Dermis blood vessel endothelial cell (primary cell): ENCODE measurements at places on chromosomes 1 and 21.

GRCh38 chr1:40414331-40414730, 35.9 kb upstream of the ZFP69B start:
- no peak for DNase-seq

DNA sequence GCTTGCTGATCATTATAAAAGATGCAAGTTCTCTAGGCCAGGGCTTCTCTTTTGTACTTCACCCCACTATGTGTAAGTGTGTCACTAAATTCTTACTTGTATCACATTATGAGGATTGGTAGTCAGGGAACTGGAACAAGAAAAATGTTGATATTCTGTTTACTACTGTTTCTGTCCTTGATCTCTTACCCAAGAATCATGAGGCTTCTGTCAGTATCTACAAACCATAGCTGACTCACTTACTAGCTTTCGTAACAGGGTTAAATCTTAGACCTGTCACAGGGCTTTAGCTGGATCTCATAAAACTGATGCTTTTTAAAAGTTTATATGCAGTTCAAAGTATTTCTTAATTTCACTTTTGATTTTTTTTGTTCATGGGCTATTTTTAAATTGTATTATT, 681.2 kb downstream of the PLPP3 start:
- DNase-seq, result no peak

DNA sequence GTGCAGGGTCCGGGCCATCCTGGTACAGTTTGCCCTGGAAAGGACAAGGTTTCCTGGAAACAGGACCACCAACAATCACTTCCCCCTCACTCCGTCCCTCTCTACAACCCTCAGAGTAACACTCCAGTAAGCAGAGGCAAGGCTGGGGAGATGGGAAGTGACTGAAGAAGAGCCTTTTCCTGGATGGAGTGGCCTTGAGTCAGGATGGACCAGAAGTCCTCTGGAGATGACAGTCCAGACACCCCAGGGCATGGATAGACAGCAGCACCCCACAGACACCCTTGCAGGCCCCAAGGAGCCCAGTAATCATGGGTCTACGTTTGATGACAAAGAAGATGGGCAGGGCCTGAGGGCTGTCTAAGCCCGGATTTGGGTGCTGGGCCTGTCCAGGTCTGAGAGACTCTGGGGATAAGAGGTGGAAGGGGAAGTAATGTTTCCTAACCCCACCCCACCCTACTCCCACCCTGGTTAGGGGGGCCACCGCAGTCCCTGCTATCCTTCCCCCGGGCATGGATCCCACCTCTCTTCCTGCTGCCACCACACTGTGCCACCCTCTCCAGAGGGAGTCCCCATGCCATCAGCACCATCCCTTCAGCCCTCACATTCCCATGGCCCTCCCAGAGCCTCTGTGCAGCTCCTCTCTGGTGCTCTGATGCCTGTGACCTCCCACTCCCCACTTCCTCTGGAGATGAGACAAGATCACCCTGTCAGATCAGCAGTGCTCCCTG, 7.2 kb upstream of the S100A8 start:
- no peak for DNase-seq

- no peak for DNase-seq
Measured at GRCh38 chr1:229984310-229984991, 82.6 kb upstream of the GALNT2 start.

GRCh38 chr1:173996995-173997394, 25.2 kb downstream of the RC3H1 start:
- no peak for DNase-seq

- peak; percentile 64 for DNase-seq
Measured at GRCh38 chr1:41492341-41492848, 7.9 kb upstream of the EDN2 start.

DNA sequence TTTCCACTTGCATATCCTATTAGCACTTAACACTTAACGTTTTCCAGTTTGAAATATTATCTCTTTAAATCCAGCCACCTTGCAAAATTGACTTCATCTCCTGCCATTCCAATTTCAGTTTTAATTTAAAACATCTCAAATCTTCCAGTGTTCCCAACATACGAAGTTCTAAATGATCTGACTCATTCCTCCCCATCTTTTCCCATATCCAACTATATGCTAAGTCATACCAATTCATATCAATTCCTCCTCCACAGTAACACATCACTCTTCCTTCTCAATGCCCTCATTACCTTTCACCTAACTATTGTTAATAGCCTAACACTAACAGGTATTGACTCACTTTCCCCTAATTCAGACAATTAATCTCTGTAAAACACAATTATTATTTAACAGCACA, 2.8 kb downstream of the PSMA5 start:
- DNase-seq, result no peak

- no peak for DNase-seq
Measured at GRCh38 chr1:17097787-17098186, 21.5 kb downstream of the PADI2 start.

DNA sequence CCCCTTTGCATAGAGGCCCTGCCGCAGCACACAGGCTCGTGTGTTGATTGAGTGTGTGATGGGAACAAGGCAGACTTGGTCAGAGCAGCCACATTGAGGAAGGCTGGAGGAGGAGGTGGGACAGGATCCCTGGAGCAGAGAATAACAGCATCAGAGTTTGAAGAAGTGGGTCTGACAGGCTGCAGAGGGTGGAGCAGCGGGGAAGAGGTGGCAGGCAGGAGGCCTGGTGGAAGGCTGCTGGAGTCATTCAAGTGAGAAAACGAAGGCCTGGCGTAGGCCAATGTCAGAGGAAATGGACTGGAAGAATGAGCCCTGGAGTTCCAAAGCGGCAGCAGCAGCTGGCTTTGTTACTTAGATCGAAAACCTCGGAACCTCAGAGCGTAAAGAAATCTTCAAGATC, 115.0 kb upstream of the GRIK3 start:
- DNase-seq, result no peak

DNA sequence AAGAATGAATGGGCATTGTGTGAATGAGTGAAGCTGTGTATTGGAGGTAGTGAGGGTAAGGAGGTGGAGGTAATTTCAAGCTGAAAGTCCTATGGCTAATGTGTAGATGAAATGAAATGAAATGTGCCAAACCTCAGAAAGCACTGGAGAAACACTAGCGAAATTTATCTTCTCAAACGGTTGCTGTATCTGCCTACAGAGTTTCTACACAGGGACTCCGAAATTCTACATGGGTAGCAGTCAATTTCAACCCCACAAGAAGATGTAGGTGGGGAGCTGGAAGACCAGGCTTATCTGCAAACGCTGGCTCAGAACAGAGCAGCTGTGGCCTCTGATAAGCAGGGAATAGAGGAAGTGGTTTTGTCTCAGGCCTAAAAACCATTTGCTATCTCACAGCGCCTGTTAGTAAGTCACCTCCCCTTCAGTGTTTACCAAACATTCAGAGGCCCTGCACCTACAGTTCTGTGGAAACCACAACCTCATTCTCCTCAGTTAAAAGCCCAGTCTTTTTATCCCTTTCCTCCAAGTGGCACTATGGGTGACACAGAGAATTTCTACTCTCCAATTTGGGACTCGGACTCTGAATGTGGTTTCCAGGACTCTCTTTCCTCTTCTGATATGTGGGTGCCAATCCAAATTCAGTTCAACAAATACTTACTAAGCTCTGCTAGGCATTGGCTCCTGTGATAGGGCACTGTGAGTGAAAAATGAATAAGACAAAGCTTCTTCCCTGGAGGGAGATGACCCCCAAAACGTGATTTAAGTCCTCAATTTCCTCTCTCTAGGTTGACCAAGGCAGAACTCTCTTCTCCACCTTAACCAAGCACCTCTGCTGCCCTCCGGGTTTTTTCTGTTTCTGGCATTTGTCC, 17.2 kb upstream of the SLAMF6 start:
- DNase-seq, result peak; percentile 8

GRCh38 chr1:31297277-31298247, 730 bp downstream of the ZCCHC17 start:
- DNase-seq, result peak; percentile 58

GRCh38 chr1:66533804-66534740, at the start of gene SGIP1:
SGIP1 (plus strand) TSS chr1:66534153; CDS start chr1:66534359, 206 bp downstream.
- peak; percentile 89 for DNase-seq

GRCh38 chr21:46461909-46462308, 3.2 kb downstream of the DIP2A start:
- no peak for DNase-seq
